ENCODE measurements at places on chromosomes 16 and 17.

DNA sequence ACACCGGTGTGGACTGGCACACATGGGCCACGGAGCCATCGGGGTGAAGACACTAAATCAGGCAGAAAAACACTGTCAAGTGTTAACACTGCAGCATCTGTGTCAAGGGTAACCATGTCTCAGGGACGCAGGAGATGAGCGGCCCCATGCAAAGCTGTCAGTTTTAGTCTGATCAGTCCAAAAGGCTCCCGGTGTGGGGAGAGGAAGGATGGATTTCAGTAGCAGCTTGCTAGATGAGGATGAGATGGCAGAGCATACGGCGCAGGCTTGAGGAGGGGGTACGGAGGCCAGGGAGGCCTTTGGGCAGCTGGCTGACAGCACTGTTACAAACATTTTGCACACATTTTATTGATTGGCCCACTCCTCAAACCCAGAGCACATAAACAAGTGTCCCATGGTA is 98.1 kb downstream of the GNAO1 start:
- DNase-seq = no peak

DNA sequence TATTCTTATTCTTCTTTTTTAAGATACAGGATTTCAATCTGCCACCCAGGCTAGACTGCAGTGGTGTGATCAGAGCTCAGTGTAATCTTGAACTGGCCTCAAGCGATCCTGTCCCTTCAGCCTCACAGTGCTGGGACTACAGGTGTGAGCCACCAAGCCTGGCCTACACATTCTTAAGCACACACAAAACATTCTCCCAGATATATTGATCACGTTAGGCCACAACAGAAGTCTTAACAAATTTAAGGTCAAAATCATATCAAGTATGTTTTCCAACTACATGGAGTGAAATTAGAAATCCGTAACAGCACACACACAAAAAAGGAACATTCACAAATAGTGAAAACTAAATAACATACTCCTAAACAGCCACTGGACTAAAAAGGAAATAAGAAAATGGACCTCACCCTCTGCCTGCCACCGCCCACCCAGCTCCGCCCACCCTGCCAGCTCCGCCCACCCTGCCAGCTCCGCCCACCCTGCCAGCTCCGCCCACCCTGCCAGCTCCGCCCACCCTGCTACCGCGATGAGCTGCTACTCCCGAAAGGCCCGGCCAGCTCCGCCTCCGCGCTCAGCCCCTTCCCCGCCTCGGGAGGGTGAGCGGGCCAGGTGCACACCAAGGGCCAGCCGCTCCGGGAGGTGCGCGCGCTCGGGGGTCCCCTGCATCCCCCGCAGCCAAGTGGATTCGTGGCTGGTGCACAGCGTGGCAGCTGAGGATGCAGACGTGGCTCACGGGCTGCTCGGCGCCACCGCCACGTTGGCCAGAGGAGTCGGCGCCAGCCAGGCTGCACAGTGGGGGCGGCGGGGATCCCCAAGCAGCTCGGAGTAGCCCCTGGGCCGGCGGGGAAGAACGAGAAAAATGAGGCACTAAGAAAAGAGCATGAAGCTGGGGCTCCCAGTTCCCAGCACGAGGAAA is 41.2 kb downstream of the C16orf87 start:
- DNase-seq = no peak

DNA sequence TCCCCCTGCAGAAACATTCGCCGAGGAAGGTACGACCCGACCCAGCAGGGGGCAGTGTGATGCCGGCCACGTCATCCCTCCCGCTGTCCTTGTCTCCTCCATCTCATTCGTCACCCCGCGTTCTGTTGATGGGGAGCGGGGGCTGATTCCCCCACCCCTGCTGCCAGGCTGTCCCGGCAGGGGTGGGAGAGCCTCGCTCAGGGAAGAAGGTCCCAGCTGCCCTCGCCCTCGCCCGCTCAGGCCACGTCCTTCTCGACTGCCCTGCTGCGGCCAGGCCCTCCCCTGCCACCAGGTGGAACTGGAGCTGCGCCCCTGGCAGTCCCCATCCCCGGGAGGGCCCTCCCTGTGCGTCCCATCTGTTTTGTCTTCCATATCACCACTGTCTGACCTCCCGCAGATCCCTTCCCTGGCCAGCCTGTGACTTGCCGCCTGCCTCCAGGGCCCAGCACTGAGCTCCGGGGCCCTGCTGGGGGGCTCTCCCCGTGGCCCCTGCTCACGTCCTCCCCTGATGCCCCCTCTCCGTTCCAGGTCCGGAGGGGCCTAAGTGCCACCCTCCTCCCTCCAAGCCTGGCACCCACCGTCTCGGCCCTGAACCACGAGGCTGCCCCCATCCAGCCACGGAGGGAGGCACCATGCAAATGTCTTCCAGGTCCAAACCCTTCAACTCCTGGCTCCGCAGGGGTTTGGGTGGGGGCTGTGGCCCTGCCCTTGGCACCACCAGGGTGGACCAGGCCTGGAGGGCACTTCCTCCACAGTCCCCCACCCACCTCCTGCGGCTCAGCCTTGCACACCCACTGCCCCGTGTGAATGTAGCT is 20.6 kb downstream of the ADAM11 start:
- peak; percentile 61 for DNase-seq

DNA sequence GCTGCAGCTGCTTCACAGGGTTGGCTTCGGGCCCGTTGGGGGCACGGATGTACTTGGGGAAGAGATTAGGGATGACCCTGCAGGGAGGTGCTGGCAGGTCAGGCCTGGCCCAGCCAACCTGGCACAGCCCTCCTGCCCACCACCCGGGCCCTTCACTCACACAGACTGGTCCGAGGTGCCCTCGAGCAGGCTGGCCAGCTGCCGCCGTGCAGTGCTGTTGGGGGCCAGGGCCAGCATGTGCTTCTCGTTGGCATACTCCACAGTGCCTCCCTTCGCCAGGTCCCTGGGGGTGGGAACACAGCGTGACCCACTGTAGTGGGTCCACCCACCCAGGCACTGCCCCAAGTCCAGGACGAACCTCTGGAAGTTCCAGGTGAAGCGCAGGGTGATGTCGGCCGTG is 9.9 kb downstream of the CTU2 start:
- no peak for DNase-seq

GRCh38 chr17:78661093-78661770 is 84.0 kb upstream of the DNAH17 start:
- DNase-seq = no peak

GRCh38 chr17:7313088-7313889 is 1.9 kb downstream of the GPS2 start:
- no peak for DNase-seq

DNA sequence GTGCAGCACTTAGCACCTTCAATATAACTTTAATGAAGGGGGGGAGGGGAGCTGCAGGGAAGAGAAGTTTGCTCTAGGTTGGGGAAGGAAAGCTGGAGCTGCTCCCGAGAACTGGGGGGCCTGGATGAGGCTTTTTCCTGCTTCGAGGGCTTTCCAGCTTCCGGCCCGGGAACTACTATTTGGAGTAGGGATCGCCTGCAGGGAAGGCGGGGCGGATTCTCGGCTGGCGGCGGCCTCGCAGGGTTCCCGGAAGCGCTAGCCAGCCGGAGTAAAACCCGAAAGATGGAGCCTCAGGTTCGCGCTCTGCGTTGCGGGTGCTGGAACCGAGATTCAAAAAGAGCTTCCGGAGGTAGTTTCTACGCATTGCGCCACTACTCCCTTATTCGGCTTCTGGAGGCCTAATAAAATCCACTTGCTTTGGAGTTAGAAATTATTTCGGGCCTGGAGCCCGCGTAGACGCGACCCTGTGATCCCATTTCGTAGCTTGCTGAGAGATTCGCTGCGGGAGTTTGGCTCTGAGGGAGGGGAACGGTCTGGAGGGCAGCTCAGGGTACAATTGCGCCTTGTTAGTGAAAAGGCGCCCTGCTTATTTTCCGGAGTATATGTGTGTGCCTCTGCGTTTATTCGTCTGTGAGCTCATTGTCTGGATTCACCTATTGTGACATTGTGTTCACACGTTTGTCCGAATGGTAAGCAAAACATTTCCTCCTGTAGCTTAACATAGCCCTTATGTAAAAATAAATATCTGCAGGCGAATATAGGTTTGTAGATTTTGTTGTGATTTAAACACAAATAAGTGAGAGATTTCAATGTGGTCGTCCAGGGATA is 652 bp downstream of the PRAC2 start:
- peak; percentile 62 for DNase-seq

DNA sequence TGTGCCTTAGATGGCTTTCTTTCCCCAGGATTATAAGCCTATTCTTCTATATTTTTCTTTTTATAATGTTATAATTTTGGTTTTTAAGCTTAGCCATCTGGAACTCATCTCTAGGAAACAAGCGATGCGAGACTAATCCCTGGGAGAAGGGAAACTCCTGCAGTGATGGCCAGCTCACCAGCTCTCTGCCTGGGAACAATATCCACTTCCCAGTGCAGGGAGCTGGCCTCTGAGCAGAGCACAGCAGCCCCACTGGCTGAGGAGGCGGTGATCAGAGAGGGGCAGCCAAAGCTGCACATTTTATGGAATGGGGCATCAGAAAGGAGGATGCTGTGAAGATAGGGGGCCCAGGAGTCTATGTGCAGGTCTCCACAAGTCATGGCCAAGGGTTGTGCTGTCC is 183.3 kb downstream of the LGALS9B start:
- no peak for DNase-seq

DNA sequence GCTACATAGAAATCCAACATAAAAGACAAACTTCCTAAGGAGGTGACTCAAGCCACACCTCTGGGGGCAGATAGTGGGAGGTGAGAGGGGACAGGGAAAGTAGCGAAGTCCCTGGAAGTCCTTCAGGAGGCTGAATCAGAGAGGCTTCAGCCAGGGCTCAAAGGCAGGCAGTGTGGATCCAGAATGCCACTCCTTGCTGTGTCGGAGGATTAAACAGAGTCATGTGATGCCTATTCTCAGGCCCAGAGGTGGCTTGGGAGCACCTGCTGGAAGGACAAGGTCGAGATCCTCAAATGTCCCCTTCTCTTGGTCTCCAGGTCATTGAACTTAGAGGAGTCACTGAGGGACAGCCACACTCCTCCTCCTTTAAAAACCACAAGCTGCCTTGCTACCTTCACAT is 391.1 kb downstream of the SOX9 start:
- no peak for DNase-seq

DNA sequence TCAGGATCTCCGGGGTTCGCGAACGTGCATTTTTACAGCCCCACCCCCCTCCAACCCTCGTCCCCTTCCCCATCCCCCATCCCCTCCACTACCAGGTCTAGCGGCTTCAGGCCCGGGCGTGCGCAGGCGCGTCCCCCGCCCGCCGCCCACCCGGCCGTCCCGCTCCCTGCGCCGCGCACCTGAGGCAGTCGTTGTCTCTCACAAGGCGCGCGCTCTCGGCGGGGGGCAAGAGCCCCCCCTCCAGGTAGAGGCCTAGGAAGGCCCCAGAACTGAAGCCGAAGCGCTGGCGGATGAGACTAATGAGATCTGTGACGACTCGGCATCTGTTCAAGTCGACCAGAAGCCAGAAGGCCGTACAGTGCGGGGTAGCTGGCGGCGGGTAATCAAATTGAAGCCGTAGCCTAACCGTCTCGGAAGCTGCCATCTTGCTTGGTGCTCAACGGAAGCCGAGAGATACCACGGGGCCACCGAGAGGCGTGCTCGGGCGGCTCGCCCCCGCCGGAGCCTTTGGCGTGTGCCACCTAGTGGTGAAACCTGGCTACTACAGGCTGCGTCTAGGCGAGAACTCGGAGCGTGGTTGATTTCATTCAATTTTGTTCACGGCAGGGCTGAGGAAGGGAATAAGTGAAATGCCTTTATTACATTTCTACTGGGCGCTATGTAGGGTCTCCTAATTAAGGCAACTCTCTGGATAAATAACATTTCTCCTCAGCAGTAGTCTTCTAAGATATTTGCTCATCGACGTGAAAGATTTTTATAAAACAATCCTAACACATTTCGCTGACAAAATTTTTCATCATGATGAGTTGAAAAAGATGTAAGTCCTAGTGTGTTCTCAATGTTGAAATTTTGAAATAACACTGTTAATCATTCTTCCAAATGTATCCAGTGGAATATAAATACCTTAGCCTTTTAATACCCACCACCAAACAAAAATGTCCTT is at the start of gene COIL:
TSS of gene COIL (minus strand) at position 455 of the 943 bp plus-strand sequence. CDS start at position 424, 31 bp downstream.
- DNase-seq = peak; percentile 94
